NT2/D1 (cell line): ENCODE measurements at places on chromosomes 16 and 17.

- DNase-seq: no peak
These were observed 937.7 kb downstream of the CDH11 start for GRCh38 chr16:64184156-64184555.

DNA sequence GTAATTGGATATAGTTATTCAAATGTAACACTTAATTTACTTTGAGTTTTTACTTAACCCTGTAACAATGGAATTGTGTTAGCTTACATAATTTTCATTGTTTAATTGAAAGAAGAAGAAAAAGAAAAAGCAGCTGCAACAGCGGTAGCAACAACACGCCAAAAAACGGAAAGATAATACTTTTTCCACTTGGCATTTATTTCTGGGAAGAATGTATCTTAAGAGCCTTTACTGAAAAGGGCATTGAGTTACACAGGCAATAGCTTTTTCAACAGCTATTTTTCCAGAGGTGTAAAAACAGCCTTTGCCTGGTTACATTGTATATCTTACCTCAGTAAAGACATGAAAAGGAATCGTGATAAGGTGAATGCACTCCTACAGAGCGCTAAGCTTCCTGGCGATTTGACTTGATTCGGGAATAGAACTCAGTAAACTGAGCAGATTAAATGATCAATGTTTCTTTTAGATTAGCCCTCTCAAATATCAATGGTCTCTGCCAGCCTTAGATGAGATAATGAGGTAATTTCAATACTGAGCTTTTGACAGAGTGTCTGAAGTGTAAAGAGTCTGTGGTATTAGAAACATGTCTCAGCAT, 311.3 kb downstream of the CDH13 start:
- DNase-seq: no peak

- no peak for DNase-seq
These were observed 42.4 kb upstream of the SLC38A10 start for GRCh38 chr17:81337476-81337879.

DNA sequence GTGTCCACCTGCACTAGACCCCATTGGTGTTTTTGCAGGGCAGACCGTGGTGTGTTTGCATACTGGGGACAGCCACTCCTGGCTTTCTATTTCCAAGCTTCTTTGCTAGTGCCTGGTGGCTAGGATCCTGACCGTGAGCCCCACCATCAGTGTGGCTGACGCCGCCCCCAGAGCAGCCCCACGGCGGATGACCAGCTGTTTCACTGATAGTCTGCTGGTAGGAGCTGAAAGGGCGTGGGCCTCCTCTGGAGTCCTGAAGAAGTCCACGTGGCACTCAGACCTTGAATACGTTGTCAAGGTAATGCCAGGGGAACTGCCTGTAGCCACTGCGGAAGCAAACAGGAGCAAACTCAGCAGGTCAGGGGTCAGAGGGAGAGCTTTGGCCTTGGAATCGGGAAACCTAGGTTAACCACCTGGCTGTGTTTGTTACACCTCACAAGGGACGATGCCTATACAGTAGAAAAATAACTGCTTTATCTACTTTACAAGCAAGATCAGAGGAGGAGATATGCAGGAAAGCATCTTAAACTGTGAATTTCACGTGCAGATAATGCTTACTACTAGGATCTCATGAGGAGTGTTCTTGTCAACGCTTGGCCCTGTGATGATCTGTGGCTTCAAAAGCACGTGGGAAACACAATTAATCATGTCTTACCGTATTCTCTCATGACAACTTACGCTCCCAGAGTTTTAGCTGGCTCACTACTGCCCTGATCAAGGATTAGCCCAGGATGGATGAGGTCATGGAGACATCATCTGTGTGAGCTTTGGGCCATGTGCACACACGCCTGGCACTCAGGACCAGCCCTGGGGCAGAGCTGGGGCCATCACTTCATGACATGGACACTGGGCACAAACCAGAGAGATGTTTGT, 30.3 kb downstream of the ALDH3A2 start:
- no peak for DNase-seq

- no peak for DNase-seq
These were observed 26.3 kb downstream of the MARF1 start for GRCh38 chr16:15616475-15617165.

- DNase-seq: no peak
These were observed 783.2 kb upstream of the RBFOX1 start for GRCh38 chr16:6549415-6549814.

GRCh38 chr17:2803386-2803785, 7.1 kb downstream of the RAP1GAP2 start:
- DNase-seq: no peak

- DNase-seq: no peak
These were observed 13.3 kb upstream of the RAI1 start for GRCh38 chr17:17667947-17668346.

- DNase-seq: no peak
These were observed 45.4 kb upstream of the TMEM132E start for GRCh38 chr17:34533806-34534527.

GRCh38 chr16:72149676-72150464, 22.1 kb downstream of the PMFBP1 start:
- no peak for DNase-seq

DNA sequence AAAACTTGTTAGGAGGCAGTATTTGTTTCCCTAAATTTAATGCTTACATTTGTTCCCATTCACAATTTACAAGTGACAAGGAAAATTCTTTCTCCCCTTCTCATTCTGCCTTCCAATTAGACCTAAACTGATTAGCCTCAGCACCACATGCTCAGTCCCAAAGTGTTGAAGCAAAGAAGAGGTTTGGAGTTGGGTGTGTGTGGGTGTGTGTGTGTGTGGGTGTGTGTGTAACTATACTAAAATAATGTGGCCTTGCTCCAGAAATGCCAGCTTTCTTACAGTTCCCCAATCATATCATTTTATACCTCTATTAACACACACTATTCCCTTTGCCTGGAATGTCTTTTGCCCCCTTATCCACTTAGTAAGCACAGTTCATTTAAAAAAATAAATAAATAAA, 6.9 kb upstream of the UTP6 start:
- DNase-seq: no peak

DNA sequence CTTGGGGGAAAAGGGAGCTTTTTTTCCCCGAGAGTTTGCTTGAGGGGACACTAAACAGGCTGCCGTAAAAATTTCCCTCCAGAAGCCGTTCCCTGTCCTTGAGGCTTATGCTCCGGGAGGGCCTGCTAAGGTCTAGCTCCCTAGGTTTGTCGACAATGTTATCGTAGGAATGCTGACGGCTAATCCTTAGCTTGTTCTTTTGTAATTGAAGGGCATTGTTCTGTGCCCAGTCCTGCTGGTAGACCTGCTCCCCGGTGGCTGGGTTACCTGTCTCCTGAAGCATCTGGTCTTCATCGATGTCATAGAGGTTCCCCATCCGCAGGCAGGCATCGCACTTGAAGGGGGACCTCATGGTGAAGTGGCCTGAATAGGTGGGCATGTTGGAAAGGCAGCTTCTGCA, 418.7 kb downstream of the GRIN2A start:
- no peak for DNase-seq

DNA sequence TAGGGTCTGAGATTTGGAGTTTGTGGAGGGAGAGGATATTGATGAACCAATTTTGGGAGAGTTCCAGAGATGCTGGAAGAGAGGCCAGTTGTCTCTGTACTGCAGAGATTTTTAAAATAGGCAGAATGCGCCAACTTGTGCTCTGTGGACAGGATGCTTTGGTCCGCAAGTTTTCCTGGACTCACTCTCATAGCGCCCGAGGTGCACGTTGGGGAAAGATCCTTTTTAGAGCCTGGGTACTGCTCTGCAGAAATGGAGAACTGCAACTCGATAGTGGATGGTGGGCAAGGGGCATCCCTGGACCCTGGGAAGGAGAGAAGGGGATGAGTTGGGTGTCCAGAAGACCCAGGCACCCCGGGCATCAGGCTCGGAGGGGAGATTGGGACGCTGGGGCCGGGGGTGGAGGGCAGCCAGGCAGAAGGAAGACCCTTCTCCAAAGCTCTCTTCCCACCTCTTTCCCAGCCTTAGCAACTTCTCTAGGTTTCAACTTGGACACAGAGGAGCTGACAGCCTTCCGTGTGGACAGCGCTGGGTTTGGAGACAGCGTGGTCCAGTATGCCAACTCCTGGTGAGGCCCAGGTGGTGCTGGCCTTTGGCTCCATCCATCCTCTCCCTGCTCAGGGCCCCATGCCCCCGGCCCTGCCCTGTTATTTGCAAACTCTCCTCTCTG, 590 bp downstream of the ITGAX start:
- DNase-seq: no peak

GRCh38 chr16:67268136-67268579, 11.2 kb upstream of the PLEKHG4 start:
- no peak for DNase-seq

GRCh38 chr16:11049396-11050059, 105.2 kb downstream of the CLEC16A start:
- DNase-seq: peak; percentile 48

GRCh38 chr17:16298140-16298662, 55.1 kb downstream of the CENPV start:
- DNase-seq: no peak

DNA sequence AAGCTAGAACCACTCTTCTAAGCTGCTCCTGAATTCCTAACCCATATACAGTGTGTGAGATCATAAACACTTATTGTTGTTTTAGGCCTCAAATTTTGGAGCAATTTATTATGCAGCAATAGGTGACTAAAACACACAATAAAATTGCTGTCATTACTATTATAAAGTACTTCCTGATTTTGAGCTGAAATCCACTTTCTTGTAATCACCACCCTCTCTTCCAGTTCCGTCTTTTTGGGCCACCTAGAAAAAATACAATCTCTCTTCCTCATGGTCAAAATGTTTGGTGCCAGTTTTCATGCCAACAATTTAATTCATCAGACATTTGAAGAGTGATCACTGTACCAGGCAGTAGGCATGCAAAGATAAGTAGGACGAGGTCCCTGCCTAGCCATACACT, 43.3 kb upstream of the NF1 start:
- DNase-seq: no peak

DNA sequence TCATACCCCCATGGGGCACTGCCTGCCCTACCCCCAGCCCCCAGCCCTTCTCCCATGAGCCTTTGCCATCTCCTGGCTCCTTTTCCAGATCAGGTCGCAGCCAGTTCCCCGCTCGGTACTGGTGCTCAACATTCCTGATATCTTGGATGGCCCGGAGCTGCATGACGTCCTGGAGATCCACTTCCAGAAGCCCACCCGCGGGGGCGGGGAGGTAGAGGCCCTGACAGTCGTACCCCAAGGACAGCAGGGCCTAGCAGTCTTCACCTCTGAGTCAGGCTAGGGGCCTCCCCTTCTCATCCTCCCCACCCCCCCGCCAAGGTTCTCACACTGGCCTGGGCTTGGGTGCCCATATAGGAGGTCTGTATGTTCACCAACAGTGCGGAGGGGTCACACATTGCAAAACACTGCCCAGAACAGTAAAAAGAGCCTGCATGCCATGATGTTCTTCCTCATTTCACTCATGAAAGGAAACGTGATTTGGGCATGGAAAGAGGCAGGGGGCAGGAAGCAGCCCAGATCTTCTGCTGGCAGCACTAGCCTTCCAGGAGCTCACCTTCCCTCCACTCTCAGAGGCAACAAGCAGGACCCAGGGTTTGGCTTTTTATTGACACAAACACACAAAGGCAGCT, 7.5 kb downstream of the IFI35 start:
- DNase-seq: no peak

- DNase-seq: no peak
These were observed 2.0 kb upstream of the NDRG4 start for GRCh38 chr16:58497935-58498334.

DNA sequence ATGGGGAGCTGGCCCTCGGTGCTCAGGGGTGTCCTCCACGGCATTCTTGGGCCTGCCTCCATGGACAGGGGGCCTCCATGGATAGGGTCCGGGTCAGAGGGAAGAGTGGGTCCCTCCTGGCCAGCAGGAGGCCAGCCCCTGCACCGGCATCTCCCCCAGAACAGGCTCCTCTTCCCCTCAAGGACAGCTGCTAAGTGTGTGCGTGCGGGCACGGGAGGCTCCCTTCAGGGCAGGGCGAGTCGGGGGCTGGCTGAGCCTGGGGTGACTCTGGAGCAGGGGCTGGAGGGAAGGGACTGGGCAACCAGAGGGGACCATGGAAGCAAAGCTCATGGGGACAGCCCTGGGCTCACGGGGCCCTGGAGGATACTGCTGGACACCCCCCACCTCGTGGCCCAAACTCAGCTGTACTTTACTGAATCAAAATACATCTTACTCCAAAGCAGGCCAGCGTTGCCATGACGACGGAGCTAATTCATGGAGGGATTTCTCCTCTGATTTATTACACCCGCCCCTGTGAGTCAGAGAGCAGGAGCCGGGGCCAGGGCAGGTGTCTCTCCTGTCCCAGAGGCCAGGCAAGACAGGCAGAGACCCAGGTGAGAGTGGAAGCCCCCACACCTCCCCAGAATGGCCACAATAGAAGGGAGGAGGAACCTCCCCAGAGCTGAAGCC, 2.1 kb downstream of the CASKIN1 start:
- no peak for DNase-seq

- no peak for DNase-seq
These were observed 6.6 kb upstream of the NACA2 start for GRCh38 chr17:61597607-61598006.

GRCh38 chr16:56931271-56931891, 561 bp upstream of the HERPUD1 start:
- no peak for DNase-seq

- DNase-seq: no peak
These were observed 292.3 kb downstream of the SHISA9 start for GRCh38 chr16:13193721-13194120.

DNA sequence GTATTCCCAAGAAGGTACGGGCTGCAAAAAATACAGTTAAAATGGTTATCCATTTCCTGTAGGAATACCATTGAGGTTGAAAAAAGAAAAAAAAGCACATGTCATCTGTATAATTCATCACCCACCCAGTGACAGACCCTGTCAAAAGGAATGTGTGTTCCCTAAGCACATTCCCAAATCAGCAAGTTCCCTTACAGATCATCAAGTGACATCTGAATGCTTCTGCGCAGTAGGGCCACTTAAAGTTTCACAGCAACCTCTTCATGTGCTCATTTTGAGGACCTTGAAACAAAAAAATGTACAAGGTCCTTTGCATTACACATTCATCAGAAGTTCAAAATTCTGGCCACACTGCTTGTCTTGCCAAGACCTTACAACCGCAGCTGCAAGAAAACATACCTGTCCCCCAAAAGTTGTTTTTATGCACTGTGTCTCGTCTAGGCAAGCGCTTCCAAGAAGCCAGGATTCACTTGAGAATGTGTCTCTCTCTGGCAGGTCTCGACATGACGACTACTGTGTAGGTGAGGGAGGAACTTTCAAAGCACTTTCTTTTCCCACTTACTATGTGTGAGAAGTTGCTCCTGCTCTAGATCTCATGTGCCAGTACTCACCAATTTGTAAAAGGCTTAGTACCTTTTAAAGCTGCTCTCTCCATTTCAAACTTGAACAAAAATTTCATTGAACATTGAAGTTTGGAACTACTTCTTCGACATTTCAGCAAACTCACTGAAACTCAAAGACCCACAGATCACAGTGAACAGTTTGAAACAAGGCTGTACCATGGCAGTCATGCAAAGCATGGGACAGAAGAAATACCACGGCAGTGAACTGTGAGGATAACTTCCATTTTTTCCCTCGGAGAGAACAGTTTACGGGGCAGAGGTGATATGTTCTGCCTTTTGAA, 4.3 kb upstream of the POLG2 start:
- no peak for DNase-seq

GRCh38 chr16:47019568-47019967, 46.1 kb upstream of the DNAJA2 start:
- DNase-seq: no peak
